ENCODE measurements at places on chromosomes 3 and 15.

GRCh38 chr3:172343117-172343516 lies 105.1 kb downstream of the GHSR start:
- DNase-seq = no peak

- no peak for DNase-seq
Observed at GRCh38 chr3:176106380-176106779, 1090.9 kb downstream of the TBL1XR1 start.

DNA sequence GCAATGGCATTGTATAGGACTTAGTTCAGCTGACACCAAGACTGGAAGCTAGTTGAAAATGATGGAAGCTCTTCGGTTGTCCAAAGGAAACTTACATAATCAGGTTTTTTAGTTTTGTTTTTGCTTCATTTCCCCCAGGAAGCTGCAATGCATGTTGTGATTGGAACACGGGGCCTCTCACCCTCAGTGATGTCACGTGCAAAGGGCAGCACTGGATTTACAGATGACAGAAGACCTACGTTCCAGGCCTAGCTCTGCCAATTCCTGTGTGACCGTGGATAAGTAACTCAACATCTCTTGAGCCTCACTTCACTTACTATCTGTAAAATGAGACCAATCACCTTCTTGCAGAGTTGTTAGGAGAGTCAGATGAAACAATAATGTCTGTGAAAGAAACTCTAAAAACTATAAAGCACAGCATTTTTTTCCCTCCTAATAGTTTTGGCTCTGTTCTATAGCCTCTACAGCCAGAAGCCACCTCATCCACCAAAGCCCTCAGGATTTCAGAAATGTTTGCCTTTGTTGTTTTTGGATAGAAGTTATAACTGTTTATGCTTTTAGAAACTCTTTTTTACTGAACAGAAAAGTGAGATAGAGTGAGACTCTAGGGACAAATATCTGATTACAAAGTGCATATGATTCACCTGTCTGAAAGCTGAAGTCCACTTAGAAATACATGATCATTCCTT lies 4.6 kb downstream of the RBSN start:
- DNase-seq = no peak

- DNase-seq = no peak
Observed at GRCh38 chr15:38163658-38164057, 89.0 kb upstream of the SPRED1 start.

DNA sequence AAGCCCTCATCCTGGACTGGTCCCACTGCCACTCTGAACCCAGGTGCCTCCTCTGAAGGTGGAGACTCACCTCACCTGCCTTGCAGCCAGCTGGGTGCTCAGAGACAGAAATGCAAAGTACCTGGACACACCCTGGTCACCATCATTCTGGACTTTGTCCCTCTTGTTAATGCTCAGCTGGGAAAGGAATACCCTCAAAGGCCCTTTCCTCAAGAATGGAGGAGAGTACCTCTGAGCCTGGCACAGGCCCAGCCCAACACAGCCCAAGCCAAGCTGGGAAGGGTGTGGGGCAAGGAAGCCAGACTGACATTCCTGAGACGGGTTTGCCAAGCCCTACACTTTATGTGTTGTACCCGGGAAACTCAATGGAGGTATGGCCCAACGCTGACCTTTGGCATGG lies 983 bp upstream of the ALAS1 start:
- DNase-seq = no peak
